ENCODE measurements at places on chromosomes 16 and 17. TPM values are rescaled to one million over a fixed set of nuclear protein-coding genes. Genes with fewer than 3 reads are reported as not detected.

PPL gene
- total RNA-seq = 84.2 TPM

SSTR5 gene
- 1.5 TPM for total RNA-seq

SRP68 gene
- 43.4 TPM for total RNA-seq

SCO1 gene
- 21.4 TPM for total RNA-seq

CCL7 gene
- not detected for total RNA-seq

MFSD11 gene
- total RNA-seq = 64.8 TPM

HOXB2 gene
- total RNA-seq = 3.3 TPM

HEATR9 gene
- not detected for total RNA-seq

DHX40 gene
- total RNA-seq = 28.1 TPM

KCNJ16 gene
- total RNA-seq = not detected

IL21R gene
- total RNA-seq = not detected

MRPS7 gene
- total RNA-seq = 46.1 TPM

KRTAP3-1 gene
- total RNA-seq = not detected

CCL17 gene
- total RNA-seq = not detected

MYO15A gene
- 3.6 TPM for total RNA-seq

PRR15L gene
- total RNA-seq = 358 TPM

TBC1D28 gene
- total RNA-seq = not detected

COG8 gene
- total RNA-seq = 74.8 TPM

FBXO39 gene
- total RNA-seq = not detected

PLA2G10 gene
- 5.8 TPM for total RNA-seq

SLC22A31 gene
- total RNA-seq = not detected

CACNB1 gene
- 2.9 TPM for total RNA-seq

CPHXL gene
- not detected for total RNA-seq

MMD gene
- 8.6 TPM for total RNA-seq

SEPTIN12 gene
- not detected for total RNA-seq

CES1 gene
- 3.0 TPM for total RNA-seq

NT5M gene
- 1.5 TPM for total RNA-seq

KRT17 gene
- total RNA-seq = not detected

CCT6B gene
- total RNA-seq = 5.0 TPM

LITAFD gene
- not detected for total RNA-seq

TVP23A gene
- 1.1 TPM for total RNA-seq

CMTM2 gene
- not detected for total RNA-seq

UNC45B gene
- total RNA-seq = not detected

DCAF7 gene
- 32.2 TPM for total RNA-seq

CDT1 gene
- total RNA-seq = 28.1 TPM

ALDH3A1 gene
- total RNA-seq = 23.1 TPM

MYH4 gene
- not detected for total RNA-seq

SLC2A4 gene
- total RNA-seq = 4.8 TPM

TCAP gene
- total RNA-seq = 1.9 TPM

RPGRIP1L gene
- 5.1 TPM for total RNA-seq

CPHXL2 gene
- not detected for total RNA-seq
